ENCODE measurements at places on chromosomes 2 and 18.

DNA sequence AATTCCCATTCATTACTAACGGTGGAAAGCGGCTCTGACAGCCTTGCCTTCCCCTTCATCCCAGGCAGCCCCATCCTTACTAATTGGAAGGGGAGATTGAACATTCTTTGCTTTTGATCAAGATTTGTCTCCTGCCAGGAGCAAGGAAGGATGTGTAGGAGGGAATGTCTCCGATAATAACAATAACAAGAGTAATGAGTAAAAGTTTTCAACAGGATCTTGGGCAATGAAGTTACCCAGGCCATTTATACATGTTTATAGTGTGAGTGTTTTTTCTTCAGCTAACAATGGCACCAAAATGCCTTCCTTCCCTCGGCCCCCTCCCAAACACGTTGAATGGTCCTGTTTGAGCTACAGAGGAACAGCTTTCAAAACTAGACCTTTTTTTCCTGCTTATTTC, 83.8 kb downstream of the GATA6 start:
- DNase-seq = no peak

DNA sequence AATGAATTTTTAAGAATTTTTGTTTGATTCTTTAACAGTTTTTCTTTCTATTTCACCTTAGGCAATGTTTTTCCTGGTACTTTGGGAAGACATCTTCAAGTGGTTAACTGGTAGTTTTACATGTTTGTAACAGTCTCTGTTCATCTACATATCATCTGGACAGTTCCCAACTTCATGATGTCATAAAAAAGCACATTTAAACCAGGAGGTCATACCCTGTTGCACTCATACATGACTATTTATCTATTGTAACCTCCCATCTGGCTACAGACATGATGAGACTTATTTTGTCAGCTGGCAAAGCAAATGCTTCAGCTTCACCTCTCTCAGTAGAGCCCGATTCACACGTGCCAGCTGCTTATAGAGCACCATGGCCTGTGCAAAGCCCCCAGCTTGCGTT, 99.8 kb upstream of the YPEL5 start:
- no peak for DNase-seq

GRCh38 chr2:229856413-229856812, 65.4 kb downstream of the TRIP12 start:
- DNase-seq = no peak

DNA sequence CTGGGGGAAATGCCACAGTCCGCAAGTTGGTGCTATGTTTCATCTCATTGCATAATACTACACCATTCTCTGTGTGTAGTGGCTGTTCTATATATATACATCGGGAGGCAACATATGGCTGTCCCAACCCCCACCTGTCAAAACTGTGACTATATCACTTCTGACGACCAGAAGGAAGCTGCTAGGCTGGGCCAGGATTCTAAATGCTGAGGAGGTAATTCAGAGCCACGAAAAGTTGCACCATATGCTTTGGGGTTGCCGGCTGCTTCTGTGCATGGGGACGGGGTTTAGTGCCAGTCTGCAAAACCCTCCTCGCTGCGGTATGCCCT, 117.3 kb downstream of the MSH2 start:
- DNase-seq = no peak

DNA sequence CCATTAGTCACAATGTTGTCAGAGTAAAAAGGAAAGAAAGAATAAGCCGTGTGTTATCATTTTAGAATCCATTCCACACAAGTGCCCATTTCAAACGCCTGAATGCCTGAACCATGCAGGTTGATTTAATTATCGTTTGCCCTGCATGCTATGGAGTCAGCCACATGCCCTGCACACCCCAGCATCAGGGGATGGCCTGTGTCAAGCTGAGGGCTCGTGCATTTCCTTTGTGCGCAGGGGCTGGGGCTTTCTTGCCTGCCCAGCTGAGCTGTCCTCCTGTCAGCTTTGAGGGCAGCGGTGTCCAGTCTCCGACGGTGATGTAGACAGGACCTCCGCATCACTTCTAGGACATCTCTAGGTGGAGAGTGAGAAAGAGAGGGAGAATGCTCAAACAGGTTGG, 200.4 kb downstream of the TSN start:
- DNase-seq = no peak

- DNase-seq = no peak
Observed at GRCh38 chr2:71679491-71679890, 226.1 kb downstream of the DYSF start.

- DNase-seq = no peak
Observed at GRCh38 chr2:223815186-223815883, 22.0 kb downstream of the AP1S3 start.

- DNase-seq = no peak
Observed at GRCh38 chr2:15561574-15562344, 625 bp upstream of the NBAS start.

DNA sequence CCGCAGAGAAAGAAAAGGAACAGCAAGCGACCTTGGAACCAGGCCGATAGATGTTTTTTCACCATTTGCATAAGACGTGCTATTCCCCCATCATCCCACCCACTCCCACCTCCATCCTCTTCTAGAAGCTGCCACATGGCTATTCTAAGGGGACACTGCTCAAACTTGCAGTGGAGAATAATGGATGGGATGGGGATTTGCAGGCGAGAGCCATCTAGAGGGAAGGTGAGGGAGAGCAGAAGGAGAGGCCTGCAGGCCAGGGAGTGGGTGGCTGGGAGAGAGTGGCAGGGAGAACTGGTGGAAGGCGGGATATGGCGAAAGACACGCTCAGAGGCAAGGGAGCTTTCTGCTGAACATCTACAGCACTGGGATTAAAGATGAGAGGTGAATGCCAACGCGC, 84.9 kb downstream of the MAPK4 start:
- DNase-seq = no peak

Data from nucleus accumbens (tissue), 56 donors.